Stimulated activated CD8-positive, alpha-beta memory T cell treated with anti-CD3 and anti-CD28 coated beads, Interleukin-15, amount 100 ng/mL, for 1 hour (primary cell): ENCODE measurements at places on chromosomes 3 and 15.
A peak's percentile ranks its signal among the peaks of the same experiment; 100 is the strongest.

DNA sequence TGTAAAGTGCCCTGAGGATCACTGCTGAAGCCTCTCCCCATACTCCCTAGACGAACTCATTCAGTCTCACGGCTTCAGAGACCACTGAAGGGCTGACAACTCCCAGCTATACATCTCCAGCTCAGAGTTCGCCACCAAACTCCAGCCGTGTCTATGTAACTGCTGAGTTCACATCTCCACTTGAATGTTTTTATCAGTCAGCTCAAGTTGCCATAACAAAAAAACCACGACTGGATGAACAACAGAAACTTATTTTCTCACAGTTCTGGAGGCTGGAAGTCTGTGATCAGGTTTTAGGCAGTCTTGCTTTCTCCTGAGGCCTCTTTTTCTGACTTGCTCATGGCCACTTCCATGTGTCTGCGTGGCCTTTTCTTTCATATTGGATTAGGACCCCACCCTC, 223.0 kb upstream of the LRRFIP2 start:
- no peak for DNase-seq

DNA sequence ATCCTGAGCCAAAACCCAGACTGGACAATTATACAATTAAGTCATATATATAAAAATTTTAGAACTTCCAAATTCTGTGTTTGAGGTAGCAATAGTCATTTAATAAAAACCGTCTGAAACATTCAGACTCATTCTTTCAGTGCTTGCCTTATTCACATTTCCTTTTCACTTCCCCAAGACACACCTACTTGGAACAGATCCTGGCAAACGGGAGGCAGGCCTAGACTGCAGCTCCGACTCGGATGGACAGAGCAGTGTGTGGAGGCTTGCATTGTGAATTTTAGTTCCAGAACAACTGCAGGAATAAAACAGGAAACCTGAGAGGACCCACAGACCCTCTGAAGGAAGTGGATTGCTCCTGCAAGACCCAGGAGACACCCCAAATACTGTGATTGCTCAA, 341.4 kb downstream of the CNTN3 start:
- DNase-seq = no peak

GRCh38 chr15:66124651-66125050, 128.9 kb downstream of the MEGF11 start:
- no peak for DNase-seq

DNA sequence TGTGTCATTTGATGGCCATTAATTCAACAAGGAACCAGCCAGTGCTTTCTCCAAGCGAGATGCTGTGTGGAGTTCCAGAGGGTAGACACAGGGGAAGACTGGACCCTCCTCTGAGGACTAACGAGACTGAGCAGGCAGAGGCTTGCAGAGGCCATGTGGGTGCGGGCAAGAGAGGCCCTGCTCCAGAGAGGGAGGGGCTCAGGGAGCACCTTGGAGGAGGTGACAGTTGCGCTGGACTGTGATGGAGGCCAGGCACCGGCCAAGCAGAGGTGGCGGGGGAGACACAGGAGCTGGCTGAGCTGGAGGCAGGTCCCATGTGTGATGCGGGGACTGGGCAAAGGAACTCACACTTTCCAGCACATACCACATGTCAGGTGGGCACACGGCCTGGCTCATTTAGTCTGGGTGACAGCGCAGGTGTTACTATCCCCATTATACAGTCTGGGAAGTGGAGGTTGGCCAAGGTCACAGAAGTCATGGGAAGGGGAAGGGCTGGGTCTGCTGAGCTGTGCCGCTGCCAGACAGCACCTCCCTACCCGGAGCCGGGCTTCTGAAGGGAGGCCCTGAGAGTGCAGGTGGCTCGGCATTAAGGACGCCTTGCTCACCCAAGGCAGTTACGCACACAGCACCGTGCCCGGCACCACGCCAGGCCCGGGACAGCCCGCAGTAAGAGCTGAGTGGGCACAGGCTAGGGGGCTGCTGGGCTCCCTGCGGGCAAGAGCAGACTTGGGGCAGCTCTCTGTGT, 3.7 kb downstream of the MELTF start:
- DNase-seq = no peak

DNA sequence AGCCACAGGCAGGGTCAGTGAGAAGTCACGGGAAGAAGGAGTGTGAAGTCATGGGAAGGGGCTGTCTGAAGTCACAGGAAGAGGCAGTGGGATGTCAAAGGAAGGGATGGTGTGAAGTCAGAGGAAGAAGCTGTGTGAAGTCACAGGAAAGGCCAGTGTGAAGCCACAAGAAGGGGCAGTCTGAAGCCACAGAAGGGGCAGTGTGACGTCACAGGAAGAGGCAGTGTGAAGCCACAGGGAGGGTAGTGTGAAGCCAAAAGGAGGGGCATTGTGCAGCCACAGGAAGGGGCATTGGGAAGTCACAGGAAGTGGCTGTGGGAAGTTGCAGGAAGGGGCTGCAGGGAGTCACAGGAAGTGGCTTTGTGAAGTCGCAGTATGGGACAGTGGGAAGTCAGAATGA, 35.1 kb downstream of the GASK1A start:
- DNase-seq = no peak

GRCh38 chr3:123745184-123745855, 138.8 kb downstream of the MYLK start:
- no peak for DNase-seq

DNA sequence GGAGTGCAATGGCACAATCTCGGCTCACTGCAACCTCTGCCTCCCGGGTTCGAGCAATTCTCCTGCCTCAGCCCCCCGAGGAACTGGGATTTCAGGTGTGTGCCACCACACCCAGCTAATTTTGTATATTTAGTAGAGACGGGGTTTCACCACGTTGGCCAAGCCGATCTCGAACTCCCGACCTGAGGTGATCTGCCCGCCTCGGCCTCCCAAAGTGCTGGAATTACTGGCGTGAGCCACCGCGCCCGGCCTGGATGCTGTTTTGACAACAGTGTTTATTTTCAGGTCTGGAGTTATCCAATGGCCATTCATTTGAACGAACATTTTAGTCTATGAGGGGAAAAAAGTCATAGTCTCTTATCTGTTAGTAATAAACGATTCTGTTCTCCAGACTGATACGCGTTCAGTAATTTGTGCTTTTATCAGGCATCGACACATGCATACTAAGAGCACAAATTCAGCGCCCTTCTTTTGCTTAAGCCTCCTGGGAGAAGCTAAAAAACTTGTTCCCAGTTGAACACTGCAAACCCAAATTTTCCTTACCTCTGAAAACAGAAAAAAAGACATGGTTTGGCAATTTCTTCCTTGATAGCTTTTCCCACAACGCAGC, 1.3 kb downstream of the B3GALNT1 start:
- no peak for DNase-seq

- no peak for DNase-seq
Measured at GRCh38 chr3:178561239-178561638, 25.0 kb downstream of the KCNMB2 start.

GRCh38 chr3:38644662-38645053, 4.8 kb downstream of the SCN5A start:
- no peak for DNase-seq

DNA sequence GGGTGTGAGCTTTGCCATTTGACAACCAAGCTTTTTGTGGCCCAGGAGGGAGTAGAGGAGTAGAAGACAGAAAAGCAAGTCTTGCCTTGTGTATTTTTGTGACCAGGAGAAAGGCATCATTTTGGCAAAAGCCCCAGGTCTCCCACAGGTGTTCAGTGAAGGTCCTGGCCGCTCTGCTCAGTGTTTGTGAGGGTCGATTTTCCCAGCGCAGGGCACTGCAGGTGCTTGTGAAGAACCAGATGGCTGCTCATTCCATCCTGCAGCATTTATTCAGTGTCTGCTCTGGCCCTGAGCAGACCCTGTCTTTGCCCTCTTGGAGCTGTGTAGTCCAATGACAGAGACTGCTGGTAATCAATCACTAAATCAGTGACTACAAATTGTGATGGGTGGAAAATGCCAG, 19.5 kb downstream of the TRAK1 start:
- no peak for DNase-seq

- no peak for DNase-seq
Measured at GRCh38 chr15:78047761-78048627, 29.5 kb downstream of the TBC1D2B start.

GRCh38 chr3:38317192-38317759, 29.3 kb upstream of the XYLB start:
- DNase-seq = no peak

GRCh38 chr3:11168881-11169805, 14.8 kb downstream of the HRH1 start:
- no peak for DNase-seq

DNA sequence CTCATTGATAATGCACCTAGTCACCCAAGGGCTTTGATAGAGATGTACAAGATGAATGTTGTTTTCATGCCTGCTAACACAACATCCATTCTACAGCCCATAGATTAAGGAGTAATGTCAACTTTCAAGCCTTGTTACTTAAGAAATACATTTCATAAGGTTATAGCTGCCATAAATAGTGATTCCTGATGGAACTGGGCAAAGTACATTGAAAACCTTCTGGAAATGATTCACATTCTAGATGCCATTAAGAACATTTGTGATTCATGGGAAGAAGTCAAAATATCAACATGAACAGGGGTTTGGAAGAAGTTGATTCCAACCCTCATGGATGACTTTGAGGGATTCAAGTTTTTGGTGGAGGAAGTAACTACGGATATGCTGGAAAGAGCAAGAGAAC, 135.2 kb downstream of the TLE3 start:
- DNase-seq = no peak

- DNase-seq = no peak
Measured at GRCh38 chr3:81503026-81503425, 258.4 kb downstream of the GBE1 start.

- DNase-seq = no peak
Measured at GRCh38 chr15:33150971-33151370, 43.5 kb downstream of the FMN1 start.

DNA sequence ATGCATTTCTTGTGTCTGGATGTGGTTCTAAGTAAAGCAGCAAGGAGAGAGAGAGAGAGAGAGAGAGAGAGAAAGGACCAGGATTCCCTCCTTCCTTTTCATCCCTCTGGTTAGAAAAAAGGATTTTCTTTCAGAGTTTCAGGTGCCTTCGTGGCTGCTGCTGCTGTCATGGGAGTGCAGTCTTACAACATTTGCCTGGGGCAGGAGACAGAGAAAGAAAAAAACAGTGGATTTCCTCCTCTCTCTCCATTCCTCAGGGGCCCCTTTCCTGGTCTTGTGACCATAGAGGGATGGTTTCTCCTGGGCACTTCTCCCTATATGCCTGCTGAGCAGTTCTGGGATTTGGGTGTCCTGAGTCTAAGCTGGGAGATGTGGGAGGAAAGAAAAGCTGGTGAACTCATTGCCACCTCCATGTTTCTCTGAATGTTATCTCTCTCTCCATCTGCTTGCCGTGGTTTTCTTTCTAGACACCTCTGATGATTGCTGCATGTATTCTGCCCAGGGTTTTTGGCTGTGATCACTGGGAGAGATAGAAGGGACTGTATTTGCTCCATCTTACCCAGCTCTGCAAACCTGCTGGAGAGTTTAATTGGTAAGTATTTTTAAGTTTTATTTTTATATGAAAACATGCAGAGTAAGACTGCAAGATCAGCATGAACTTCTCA, 142.4 kb upstream of the RGMA start:
- DNase-seq = no peak

GRCh38 chr15:98650417-98651035, 2.2 kb downstream of the IGF1R start:
- no peak for DNase-seq

GRCh38 chr15:43749690-43750345, 3.6 kb downstream of the PDIA3 start:
- no peak for DNase-seq

DNA sequence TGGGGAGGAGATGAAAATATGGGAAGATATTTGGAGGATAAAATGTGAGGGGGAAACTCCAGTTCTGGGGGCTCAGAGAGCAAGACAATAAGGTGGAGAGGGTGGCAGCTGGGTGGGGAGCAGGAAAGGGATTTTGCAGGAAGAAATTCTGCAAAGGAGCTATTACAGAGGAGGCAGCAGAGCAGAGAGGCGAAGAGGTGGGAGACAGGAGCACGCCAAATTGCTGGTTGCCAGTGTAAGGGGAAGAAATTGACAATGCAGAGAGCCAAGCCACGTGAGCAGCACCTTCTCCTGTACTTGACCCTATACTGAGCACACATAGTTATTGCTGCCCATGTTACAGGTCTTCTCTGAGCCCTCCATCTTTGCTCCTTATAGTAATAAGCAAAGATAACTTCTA, 190.3 kb upstream of the ONECUT1 start:
- no peak for DNase-seq

- DNase-seq = peak; percentile 17
Measured at GRCh38 chr3:113441051-113441770, at the start of gene CFAP44. TSS of gene CFAP44 (minus strand) at chr3:113441493. CDS start at chr3:113433664, 7,829 bp downstream.
